Skin of body (tissue), 3 donors: ENCODE measurements at places on chromosomes 11 and 22.

DNA sequence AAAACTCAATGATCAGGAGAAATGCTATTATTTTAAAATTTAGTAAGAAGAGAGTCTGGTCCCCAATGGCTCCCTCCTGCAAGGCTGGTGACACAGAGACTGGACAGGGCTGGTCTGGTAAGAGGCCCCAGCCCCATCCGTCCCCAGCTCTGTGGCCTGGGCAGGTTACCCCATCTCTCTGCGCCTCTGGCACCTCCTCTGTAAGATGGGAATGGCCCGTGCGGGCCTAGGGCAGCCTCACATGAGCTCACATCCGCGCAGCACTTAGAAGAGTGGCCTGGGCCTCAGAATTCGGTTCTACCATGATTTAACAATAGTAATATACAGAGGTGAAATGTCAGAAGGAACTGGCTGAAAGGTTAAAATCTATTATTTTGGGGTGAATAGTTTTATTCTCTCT is 1.2 kb downstream of the APOBEC3F start:
- DNase-seq, result no peak

DNA sequence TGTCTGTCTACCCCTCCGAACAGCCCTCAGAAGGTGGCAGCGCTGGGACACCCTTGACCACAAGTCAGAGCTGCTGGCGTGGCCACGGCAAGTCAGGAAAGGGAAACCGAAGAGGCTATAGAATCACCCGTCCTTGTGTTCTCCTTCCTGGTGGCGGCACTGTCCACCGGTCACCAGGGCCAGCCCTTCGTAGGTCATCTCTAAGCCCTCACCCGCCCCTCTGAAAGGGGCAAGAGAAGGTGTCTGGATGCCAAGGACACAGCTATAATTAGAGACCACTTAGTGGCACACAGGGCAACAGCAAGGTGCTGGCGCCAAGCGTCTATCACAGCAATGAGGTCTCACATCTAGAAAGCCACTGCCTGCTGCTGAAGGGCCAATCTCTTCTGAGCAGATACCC is 320.9 kb downstream of the SHANK2 start:
- DNase-seq, result no peak

DNA sequence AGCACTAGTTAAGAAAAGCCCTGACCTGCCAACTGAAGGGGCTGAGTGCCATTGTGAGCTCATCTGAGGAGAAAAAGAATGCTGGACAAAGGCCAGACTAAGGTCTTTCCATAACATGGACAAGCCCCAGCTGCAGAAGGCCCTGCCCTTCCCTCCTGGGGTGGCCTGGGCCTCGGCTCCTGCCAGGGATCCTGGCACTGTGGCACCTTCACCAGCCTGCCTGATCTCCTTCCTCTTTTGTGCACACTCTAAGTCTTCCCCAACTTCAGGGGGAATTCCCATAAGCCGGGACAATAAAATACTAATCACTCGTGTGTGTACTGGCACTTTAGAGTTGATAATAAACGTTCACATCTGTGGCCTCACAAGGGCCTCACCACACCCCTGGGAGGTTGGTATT is 9.9 kb downstream of the TMPRSS13 start:
- DNase-seq, result no peak

GRCh38 chr11:44269369-44270351 is 40.3 kb downstream of the ALX4 start:
- peak; percentile 36 for DNase-seq

DNA sequence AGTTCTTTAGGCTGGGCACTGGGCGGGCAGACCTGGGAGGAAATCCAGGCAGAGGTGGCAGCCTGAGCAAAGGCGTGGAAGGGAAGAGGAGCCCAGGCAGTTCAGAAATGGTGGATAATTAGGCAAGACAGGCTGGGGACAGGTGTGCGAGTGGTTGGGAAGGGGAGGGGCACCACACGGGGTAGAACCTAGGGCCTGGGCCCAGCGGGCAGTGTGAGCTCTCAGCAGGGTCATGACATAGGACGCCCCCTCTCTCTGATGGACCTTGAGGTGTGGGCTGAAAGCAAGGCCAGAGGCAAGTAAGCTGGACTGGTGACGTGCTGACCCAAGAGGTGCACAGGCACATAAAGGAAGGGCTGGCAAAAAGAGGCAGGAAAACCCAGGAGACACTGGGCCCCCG is 6.8 kb downstream of the UFD1 start:
- DNase-seq, result no peak

DNA sequence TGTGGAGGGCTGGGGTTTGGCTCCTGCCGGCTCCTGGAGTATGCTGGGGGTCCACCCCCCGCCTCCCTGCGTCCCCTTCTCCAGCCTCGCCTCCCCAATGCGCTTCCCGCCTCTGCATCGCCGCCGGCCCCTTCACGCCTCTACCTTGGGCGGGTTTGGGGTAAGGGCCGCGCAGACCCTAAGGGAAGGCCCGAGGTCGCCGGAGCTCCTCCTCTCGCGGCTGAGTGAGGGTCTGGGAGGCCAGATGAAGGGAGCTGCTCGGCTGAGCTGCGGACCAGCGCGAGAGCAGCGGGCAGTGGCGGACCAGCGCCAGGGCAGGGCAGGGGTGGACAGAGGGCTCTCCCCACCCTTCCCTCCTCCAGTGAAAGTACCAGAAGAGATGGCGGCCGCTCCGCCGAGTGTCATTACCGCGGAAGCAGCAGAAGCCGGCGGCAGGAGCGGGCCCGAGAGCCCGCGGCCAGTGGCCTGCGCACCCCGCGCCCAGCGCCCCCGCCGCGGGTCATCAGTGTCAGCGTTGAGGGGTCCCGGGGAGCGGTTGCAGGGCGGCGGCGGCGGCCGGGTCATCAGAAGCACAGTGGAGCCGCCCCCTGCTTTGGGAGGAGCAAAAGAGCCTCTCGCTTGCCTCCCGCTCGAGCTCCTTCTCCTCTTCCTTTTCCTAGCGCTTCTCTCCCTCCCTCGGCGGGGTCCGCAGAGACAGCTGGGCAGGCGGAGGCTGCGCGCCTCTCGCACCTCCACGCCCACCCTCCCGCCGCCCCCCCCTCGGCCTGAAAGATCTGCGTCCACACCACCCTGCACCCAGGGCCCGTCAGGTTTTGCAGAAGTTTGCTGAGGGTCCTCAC is 255.6 kb upstream of the CADM1 start:
- no peak for DNase-seq

DNA sequence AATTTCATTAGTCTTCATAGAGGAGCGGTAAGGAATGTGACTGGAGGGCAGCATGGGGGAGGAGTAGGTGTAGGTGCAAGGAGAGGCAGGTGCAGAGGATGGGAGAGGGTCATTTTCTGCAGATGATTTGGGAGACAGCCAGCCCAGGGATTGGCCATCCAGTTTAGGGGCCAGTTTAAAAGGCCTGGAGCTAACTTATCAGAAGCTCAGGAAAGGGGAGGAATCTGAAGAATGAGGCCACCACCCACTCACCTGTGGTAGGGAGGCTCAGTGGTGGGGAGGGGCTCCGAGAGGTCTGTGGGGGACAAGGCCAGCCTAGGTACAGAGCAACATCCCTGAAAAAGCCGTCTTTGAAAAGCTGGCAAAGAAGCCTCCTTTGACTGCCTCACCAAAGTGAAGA is 110.8 kb upstream of the TMEM45B start:
- DNase-seq, result no peak

DNA sequence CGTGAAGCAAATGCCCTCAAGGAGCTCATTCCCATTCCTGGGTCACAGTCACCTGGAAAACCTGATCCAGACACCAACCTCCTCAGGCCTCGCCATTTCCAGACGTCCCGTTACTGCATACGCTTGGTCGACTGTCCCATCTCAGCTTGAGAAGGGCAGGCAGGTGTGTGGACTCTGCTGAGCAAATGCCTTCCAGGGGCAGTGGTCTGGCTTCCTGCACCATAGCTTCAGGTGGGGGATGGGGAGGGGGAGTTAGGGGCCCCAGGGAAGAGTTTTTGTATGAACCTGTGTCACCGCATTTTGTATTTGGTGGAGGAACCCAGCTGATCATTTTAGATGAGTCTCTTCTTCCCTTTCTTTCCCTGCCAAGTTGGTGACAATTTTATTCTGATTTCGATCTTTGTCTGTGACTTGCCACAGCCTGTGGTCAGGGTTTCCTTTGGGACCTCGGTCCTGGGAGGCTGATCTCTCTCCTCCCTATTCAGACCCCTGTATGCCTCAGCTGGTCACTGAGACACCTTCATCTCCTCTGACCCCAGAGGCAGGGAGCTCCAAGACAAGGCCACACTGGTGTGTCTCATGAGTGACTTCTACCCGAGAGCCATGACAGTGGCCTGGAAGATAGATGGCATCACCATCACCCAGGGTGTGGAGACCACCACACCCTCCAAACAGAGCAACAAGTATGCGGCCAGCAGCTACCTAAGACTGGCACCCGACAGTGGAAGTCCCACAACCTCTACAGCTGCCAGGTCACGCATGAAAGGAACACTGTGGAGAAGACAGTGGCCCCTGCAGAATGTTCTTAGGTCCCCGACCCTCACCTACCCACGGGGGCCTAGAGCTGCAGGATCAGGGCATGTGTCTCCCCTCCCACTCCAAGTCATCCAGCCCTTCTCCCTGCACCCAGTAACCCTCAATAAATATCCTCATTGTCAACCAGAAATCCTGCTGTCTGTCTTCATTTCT is 22.9 kb downstream of the IGLL5 start:
- DNase-seq, result no peak

DNA sequence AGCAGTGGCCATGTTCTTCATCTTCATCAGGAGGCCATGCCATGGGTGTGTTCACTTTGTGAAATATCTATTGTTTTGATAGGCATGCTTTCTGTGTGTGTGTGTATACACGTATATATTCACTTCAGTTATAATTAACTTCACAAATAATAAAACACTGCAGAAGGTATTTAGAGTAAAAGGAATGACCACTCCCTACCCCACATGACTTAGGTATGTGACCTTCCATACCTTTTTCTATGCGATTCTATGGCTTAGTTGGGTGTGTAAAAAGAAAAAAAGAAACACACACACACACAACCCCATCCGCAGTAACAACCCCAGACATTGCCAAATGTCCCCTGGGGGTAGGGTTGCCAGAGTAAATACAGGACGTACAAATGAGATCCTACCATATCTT is 72.0 kb downstream of the CYTH4 start:
- no peak for DNase-seq

DNA sequence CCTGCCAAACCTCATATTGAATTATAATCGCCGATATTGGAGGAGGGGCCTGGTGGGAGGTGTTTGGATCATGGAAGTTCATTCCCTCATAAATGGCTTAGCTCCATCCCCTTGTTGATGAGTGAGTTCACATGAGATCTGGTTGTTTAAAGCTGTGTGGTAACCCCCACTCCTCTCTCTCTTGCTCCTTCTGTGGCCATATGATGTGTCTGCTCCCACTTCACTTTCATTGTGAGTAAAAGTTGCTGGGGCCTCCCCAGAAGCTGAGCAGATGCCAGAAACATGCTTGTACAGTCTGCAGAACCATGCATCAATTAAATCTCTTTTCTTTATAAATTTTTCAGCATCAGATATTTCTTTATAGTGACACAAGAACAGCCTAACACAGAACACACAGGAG is 929.0 kb upstream of the FAT3 start:
- DNase-seq, result no peak

GRCh38 chr22:37618072-37618656 is 9.5 kb downstream of the GGA1 start:
- DNase-seq, result no peak

GRCh38 chr11:130534551-130534950 is 86.1 kb downstream of the ADAMTS15 start:
- no peak for DNase-seq

GRCh38 chr11:16191868-16192240 is 164.5 kb downstream of the SOX6 start:
- no peak for DNase-seq

DNA sequence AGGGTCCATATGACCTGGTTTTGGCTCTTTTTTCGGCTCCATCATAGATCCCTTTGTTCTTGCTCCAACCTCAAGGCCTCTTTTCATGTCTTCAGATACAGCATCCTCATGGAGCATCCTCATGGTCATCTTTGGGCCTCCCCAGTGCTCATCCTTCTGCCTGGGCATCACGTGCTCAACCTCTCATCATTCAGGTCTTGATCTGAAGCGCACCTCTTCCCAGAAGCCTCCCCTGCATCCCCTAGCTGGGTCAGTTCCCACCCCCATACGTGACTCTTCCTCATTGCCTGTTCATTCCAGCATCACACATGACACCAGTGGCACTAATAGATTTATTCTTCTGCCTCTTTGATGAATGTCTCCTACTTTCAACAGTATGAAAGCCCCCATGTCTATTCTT is 192.2 kb downstream of the MIAT start:
- DNase-seq, result no peak

- DNase-seq, result no peak
These were observed 100.6 kb upstream of the FGF3 start for GRCh38 chr11:69919659-69920344.

GRCh38 chr11:33211153-33211552 is 46.0 kb upstream of the HIPK3 start:
- DNase-seq, result no peak

GRCh38 chr22:32246166-32246565 is 9.0 kb downstream of the SLC5A4 start:
- DNase-seq, result no peak

DNA sequence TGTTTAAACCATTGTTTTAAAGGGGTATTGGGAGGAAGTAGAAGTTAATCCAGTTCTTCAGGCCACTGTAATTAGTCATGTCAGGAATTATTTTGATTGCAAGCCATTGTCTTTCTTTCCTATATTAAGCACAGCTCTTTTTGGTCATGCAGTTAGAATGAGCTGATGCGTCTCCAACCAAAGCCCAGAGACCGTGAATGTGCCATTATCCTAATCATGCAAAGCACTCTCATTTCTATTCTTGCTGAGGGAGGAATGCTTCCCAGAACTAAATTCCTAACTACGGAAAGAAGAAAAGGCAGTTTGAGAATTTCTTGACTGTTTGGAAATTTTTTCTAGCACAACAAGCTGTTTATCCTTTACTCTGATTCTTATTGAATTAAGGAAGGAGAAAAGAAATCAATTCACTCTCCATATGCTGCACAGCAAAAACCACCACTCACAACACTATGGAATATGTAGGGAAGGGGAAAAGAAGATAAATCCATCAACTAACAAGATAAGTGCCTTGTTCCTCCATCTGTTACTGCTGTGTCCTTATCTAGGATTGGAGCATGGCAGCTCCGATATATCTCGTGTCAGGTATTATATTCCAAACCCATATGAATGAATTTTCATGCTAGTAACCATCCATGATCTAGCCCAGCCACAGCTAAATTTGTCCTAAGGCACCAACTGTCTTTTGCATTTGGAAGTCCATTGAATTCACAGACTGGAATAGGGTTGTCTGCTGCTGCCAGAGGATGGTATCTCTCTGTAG is 70.8 kb downstream of the NTM start:
- DNase-seq, result no peak

- no peak for DNase-seq
These were observed 141.2 kb downstream of the CADM1 start for GRCh38 chr11:115362997-115363396.

DNA sequence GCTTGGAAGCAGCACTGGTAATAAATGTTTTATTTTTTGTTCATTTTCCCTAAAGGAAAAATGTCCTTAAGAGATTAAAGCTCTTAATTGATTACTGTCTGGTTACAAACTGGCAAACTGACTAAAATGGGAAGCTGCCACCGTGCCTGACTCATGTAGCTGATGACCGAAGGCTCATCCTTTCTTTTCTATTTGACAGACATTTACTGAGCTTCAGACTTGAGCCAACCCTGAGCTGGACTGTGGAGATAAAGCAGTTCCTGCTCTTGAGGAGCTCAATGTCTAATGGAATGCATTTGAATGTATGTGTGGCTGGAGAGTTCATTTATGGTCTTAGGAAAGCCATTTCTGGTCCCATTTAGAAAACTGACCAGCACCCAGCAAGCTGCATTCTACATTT is 91.3 kb downstream of the RNF169 start:
- DNase-seq, result no peak

- no peak for DNase-seq
These were observed 12.3 kb downstream of the LARGE2 start for GRCh38 chr11:45934580-45935318.
